Hematopoietic multipotent progenitor cell (in vitro differentiated cells): ENCODE measurements at places on chromosomes 1 and 21. TPM values are rescaled to one million over a fixed set of nuclear protein-coding genes. Genes with fewer than 3 reads are reported as not detected.

Gene MPC2
- total RNA-seq: 24.0 TPM

GRCh38 chr1:117051224-117052064, 8.7 kb upstream of the TTF2 start:
- no peak for DNase-seq

DNA sequence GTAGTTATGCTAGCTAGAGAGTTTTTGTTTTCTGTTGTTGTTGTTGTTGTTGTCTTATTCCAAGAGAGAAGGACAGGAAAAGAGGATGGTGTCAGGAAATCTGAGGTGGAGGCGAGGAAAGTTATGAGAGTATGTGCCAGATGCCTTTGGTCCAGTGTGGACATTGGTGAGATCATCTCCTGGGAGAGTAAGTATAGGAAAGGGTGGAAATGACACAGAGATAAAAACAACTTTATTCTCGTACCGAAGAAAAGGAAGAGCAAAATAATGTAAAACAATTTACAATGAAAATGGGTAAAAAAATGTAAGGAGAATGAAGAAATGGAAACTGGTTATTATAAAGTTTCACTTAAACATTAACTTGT, 97.4 kb upstream of the ADGRL2 start:
- DNase-seq: no peak

GRCh38 chr1:10328180-10328963, 70.5 kb upstream of the PGD start:
- DNase-seq: no peak

- DNase-seq: no peak
Measured at GRCh38 chr1:7008331-7008730, 223.1 kb downstream of the CAMTA1 start.

- DNase-seq: no peak
Measured at GRCh38 chr1:19769211-19769932, 30.3 kb downstream of the TMCO4 start.

Gene LIN28A
- total RNA-seq: under 0.01 TPM

DNA sequence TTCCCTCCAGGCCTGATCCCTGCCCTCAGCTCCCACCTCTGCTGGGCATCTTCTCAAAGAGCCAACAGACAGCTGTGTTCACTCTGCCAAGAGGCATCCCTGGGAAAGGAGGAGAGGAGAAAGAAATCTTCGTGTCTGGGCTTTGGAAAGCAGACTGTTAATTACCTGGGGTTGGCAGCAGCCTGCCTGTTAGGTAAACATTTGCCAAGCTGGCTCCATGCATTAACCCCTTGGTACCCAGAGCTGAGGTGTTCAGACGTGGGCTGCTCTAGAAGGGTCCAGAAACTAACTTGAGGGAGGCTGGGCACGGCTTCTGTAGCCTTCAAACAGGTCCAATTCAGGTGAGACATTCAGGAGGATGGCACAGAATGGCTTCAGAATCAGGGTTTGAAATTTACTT, 8.7 kb upstream of the EXTL1 start:
- DNase-seq: no peak

Gene ETS2
- total RNA-seq: 87.3 TPM

Gene SMCP
- not detected for total RNA-seq

GRCh38 chr1:56098946-56099345, 480.4 kb downstream of the PLPP3 start:
- no peak for DNase-seq

DNA sequence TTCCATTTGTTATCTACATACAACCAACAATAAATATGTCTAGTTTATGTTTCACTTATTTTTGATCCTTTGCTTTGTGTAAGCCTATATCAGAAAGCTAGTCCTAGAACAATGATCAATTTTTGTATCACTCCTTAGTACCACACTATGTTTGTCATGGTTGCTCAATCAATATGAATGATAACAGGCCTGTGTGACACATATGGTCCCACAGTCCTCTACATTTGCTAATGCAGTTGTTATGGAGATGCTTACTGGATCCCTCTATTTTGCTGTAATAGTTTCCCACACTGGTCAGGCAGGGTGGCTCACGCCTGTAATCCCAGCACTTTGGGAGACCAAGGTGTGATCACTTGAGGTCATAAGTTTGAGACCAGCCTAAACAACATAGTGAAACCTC, 59.1 kb downstream of the ERO1B start:
- DNase-seq: no peak

DNA sequence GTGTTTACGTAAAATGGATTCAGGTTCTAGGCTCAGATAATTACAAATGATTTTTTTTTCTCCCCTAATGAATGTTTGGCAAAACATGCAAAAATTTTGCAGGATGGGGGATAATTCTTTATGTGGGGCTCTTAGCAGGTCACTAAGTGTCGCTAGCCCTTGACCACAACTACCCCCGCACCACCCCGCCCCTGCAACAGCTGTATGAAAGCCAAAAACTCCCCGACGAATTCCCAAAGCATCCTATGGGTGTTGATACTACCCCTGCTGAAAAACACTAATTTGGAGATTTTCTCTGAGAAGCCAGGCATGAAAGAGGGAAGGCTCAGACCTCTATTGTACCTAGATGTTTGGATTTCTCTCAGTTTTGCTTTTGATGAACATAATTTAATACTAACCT, 243.0 kb downstream of the TRABD2B start:
- no peak for DNase-seq

GRCh38 chr21:25614441-25614840, 7.2 kb upstream of the MRPL39 start:
- DNase-seq: no peak

Gene SPRR1A
- total RNA-seq: not detected

DNA sequence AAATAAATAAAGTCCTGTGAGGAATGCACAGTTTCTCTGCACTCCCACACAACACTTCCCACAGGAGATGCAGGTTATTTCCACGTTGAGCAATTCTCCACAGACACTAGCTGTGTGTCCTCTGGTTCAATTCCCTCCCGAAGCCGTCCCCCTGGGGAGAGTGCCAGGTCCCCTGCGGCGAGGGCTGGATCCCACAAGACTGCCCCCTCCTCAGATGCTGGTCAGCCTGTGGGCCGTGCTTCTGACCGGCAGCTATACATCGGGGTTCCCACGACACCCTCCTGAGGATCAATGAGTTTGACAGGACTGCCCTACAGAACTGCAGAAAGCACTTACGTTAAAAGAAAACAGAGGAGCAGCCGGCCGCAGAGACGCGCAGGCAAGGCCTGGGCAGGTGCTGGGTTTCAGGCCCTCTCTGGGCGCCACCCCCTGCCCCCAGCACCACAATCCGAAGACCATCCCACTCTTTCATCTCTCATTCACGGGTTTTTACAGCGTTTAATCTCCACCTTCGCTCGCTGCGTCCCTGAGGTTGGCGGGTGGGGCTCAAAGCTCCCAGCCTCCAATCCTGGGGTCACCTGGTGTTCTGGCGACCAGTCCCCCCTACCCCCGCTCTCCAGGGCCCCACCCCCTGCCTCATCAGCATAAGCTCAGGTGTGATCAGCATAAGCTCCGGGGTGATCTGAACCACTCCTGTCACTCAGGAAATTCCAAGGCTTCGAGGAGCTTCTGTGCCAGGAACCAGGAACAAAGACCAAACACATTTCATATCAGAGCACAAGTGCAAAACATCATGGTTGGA, 9.3 kb downstream of the SLC35E2B start:
- no peak for DNase-seq

DNA sequence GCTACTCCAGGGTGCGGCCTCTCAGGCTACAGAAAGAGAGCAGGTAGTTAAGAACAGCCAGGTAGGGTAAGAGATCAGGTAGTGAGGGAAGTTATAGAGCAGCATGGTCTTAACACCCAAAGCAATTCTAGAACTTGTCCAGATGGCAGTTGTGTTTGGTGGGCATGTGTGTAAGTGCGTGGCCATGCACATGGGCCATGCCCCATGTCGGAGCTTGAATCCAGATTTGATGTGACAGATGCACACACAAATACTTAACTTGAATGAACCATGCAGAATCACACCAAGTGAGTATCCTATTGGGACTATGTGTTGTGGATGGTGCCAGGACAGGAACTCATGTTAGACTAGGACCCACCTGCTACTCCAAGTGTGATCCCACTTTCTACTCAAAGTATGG, 145.7 kb upstream of the HMGB4 start:
- DNase-seq: no peak

DNA sequence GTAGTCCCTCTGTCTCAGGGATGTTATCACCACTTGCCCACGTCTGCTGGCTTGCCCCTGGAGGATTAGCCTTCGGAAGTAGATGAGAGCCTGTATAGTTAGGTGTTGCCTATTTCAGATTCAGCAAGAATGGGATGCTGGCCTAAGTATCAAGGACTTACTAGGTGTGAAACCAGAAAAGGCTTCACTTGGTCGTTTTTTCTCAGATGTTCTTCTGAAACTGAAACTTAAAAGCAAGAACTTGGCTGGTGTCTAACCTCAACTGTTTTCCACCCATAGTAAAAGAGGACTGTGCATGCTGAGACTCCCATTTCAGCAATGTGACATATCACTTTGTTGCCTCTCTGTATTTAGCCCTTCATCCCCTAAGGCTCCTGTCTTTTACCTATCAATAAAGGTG, 67.0 kb upstream of the LRRC53 start:
- DNase-seq: no peak

DNA sequence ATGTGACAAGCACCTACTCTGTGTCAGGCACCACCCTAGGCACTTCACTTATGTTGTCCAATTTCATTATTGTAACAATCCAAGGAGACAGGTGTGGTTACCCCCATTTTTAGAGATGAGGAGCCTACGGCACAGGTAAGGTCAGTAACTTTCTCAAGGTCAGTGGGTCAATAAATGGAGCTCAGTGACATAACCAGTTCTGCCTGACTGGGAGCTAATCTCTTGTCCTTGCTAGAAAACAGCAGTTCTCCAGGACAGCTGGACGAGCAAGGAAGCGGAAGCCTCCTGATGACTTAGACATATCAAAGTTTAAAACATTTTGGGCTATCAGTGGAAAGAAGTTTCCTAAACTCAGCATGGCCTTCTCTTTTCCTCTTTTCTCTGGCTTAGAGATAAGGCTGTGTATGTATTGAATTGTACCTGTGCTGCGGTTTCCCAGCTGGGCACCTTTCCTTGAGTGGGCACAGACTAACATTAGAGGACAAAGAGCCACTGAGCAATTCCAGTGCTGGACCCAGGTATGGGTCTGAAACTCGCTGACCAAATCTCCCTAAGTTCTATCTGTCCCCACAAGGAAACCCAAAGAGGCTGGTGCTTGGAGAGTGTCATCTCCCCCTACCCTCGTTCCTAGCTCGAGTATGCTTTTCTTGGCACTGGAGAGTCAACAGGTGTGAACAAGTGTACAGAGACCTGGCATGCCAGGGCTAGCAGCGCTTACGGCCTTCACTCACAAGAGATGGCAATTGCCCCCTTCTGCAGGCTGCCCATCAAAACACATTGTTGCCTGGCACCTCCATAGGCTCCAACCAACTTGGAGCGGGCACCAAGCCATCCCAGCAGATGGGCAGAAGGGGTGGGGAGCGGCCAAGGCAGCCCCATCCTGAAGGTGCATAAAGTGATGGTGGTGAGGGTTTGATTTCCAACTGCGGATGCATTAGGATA, 456.1 kb upstream of the PROX1 start:
- no peak for DNase-seq

Gene PFKFB2
- total RNA-seq: 9.4 TPM
